ENCODE measurements at places on chromosomes 11 and 22. TPM values are rescaled to one million over a fixed set of nuclear protein-coding genes. Genes with fewer than 3 reads are reported as not detected.

The LRRC56 gene
- 0.45 TPM for total RNA-seq

DNA sequence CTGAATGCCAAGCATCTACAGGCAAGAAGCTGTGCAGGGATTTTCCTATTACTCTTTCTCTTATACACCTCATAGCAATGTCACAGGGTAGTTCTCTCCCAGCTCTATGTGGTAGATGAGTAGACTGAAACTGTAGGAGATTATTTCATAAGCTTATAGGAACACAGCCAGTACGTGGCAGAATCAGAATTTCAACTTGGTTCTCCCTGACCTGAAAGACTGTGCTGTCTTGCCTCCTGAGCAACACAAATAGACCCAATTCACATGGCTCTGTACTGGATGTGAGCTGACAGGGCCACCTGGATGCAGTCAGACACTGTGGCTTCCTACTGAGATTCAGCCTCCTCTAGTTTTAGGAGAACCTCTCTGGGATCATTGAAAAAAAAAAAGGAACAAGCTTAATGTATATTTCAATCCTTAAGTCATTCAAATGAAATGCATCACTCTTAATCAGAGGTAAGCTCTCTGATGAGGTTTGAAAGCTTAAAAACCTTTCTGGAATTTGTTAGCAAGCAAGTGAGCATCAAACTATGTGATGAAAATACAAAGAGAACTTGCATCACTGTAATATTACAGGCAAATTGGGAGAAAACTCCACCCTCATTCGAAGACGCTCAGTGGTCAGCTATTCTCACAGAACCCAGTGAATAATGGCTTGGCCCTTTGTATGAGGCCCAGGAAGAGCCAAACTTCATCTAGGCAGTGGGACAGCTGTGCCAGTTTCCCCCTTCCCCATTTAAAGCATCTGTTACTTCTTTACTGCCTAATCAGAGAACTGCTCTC lies 1039.3 kb downstream of the NTM start:
- DNase-seq, result no peak

DNA sequence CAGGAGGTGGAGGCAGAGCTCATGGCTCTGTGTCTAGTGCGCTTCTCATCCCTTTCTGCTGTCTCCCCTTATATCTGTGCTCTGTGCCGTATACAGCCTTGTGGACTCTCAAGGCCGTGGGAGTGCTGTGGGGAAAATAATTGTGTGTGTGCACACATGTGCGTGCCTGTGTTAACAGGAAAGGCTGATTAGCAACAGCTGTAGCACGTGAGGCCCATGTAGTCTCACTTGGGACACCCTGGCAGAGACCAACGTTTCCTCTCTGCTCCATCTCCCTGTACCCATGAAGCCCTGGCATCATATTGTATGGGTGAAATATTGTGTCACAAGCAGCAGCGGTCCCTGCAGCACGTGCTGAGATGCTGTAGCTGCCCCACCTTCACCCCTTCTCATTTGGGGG lies 109.3 kb downstream of the LRRC32 start:
- DNase-seq, result no peak

The AP1B1 gene
- 46.3 TPM for total RNA-seq

GRCh38 chr11:124359566-124359965 lies 24.7 kb downstream of the OR8B2 start:
- no peak for DNase-seq

DNA sequence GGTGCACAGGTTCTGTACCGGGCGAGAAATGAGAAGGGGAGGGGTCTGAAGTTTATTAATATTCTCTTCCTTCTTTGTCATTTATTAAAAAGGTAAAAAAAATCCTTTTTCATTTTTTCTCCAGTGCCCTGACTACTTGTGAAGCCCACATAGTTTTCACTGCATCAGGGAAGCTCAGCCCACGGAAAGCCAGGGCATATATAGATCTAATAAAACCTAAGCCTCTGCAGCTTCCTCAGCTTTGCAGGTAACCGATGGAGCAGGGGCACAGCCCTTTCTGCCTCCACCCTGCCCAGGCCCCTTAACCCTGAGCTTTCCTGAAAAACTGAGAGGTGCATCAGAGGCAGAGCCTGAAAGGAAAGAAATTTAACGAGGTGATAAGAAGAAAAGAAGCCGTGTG lies 140.1 kb downstream of the NXPE2 start:
- no peak for DNase-seq

- DNase-seq, result no peak
Observed at GRCh38 chr11:63020671-63021291, 5.1 kb upstream of the SLC22A8 start.

DNA sequence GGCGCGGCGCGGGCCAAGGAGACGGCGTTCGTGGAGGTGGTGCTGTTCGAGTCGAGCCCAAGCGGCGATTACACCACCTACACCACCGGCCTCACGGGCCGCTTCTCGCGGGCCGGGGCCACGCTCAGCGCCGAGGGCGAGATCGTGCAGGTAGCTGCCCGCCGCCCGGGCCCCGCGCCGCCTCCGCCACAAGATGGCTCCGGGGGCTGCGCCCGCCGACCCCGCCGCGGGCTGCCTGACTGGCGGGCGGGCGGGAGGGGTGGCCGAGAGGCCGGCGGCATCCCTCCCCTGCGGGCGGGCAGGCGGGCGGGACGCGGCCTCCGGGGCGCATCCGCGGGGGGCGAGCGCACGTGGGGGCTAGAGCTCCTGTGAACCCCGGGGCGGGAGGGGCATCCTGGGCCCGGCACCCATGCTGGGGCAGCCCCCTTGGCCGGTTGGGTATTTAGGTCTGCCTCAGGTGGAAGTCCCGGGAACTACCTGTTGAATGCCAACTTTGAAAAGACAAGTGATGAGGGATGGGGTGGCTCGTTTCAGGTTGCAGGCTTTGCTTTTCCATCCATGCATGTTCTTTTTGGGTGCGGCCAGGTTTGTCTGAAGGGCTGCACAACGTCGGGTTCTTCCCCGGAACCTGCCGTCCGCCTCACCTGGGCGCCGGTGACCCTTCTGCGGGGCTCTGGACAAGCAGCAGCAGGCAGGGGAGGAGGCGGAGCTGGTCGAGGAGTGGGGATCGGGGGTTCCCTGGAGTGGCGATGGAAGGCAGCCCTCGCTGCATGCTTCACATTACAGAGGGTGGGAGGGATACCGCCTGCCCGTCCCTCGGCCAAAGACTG lies 760 bp downstream of the ZNRF3 start:
- peak; percentile 30 for DNase-seq

Measured in fibroblast of the aortic adventitia (primary cell).